T-helper 1 cell treated with Interleukin-12 subunit alpha and Interleukin-12 subunit beta and Interleukin-4 antibody, amounts not matched to agents 30 ng/mL and 1 ng/mL, for 36 hours (primary cell): ENCODE measurements at places on chromosomes 12 and 14. TPM values are rescaled to one million over a fixed set of nuclear protein-coding genes. Genes with fewer than 3 reads are reported as not detected.

The AMDHD1 gene
- total RNA-seq = 0.10 and 1.8 TPM in 2 replicates

The CGRRF1 gene
- total RNA-seq = 13.2 and 15.7 TPM in 2 replicates

The SLC25A47 gene
- not detected in 2 replicates for total RNA-seq

The ADGRD1 gene
- 0.54 and 1.5 TPM in 2 replicates for total RNA-seq

The DNAH10 gene
- 0.20 and 0.25 TPM in 2 replicates for total RNA-seq

The EML1 gene
- total RNA-seq = 0.32 and 0.88 TPM in 2 replicates

The TMEM119 gene
- total RNA-seq = 0.54 and 0.96 TPM in 2 replicates

The ANKRD33 gene
- total RNA-seq = not detected in 2 replicates

The RNF212B gene
- total RNA-seq = not detected in 2 replicates

The DDX51 gene
- total RNA-seq = 32.6 and 33.1 TPM in 2 replicates

The SMCO2 gene
- 1.4 and 1.8 TPM in 2 replicates for total RNA-seq

The PTPRO gene
- total RNA-seq = 5.4 and 8.3 TPM in 2 replicates

The TMEM179 gene
- 0.15 and 0.25 TPM in 2 replicates for total RNA-seq

The LUM gene
- total RNA-seq = not detected in 2 replicates

The SLCO1B3 gene
- not detected in 2 replicates for total RNA-seq

The GARIN6 gene
- total RNA-seq = not detected in 2 replicates

The TAS2R14 gene
- 4.7 and 5.2 TPM in 2 replicates for total RNA-seq

The ATP2A2 gene
- total RNA-seq = 186 and 189 TPM in 2 replicates

The COX8C gene
- total RNA-seq = not detected in 2 replicates

The RERG gene
- total RNA-seq = 0.20 TPM in 1 of 2 replicates, not detected in the other
